Stimulated activated CD8-positive, alpha-beta memory T cell treated with anti-CD3 and anti-CD28 coated beads, Interleukin-4, amount 100 ng/mL, for 4 hours (primary cell): ENCODE measurements at places on chromosomes 12 and 14.

- DNase-seq: no peak
These were observed 36.3 kb downstream of the DTX1 start for GRCh38 chr12:113092607-113093408.

DNA sequence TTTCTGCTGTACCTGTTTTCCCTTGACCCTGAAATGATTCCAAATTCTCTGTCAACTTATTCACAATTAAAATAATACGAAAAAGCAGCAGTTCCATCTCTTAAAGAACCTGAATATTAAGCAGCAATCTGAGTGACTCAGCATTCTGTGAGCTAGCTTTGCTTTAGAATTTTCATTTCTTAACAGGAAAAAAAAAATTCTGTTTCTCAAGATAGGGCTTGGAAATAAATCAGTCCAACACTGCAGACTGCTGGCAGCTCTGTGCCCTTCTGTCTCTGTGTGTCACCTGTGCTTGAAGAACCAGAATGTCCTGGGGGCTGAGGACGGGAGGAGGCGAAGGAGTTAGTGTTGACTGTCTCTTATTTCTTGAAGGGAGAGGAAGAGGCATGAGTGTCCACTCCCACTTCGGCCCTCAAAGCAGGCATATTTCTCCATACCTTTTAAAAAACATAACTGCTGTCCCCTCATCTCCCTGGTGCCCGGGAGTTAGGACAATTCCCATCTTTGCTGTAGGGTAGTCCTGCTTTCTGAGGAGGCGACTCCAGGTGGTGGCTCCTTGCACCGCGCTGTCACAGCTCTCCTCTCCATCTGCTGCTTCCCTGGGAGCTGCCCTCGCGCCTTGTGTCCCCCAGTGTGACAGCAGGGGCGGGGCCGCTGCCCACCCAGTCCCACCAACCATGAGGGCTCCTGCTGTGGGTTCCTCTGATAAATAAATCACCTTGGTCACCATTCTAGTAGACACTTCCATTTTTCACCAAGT, 203.1 kb downstream of the CALM1 start:
- DNase-seq: no peak

GRCh38 chr12:113997365-113997764, 31.2 kb upstream of the RBM19 start:
- no peak for DNase-seq

GRCh38 chr12:74794522-74794921, 256.9 kb downstream of the ATXN7L3B start:
- no peak for DNase-seq

DNA sequence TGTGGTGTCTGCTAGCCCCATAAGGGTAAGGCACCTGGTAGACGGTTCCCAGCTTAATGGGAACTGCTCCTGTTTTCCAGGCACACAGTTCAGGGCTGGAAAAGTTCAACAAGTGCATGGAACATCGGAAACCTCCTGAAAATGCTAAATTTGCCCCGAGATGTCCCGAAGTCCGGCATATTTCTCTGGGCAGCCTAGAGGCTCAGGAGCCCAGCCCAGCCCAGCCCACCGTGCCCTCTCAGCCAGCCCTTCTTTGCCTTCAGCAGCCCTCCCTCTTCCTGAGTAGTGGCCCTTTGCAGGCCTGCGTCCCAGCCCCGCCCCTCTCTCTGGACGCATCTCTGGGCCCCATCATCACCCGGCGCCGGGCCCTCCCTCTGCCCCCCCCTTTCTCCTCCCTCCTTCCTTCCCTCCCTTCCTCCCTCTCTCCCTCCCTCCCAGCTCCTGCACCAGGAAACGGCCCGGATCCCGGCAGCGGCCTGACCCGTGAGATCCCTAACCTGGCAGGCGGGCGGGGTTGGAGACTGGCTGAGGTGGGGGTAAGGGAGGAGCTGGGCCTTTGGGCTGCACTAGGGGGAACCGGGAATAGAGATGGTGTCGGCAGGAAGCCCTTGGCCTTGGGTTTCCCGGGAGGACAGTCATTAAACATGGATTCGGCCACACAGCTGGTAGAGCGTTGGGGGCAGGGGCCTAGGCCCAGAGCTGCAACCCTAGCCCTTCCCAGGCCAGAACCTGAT, at the start of gene BCL2L2:
BCL2L2 (plus strand) TSS at position 422 of the 734 bp plus-strand sequence. CDS start 935 bp downstream, outside the sequence.
- no peak for DNase-seq

DNA sequence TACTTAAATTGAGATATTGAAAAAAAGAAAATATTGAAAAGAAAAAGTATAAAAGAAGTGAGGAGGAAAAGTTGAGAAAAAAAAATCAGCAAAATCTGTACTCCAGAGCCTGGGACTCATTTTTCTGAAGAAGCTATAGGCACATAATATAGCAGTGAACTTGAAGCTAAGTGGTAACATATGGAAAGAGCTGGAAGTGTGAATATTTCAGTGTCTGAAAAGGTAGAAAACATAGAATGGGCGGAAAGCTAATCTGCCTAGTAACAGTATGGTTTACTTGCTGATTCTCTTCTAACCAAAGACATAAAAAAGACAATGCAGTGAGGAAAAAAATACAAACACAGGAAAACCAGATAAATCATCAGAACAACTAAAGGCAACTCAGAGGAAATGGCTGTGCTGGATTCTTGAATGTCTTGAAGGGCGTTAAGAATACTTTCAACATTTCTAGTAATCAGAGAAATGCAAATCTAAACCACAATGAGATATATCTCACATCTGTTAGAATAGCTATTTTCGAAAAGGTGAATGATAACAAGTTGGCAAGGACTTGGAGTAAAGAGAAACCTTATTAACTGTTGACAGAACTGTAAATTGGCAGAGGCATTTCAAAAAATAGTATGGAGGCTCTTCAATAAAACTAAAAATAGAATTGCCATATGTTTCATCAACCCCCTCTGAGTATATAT, 784.6 kb downstream of the LRFN5 start:
- DNase-seq: no peak

- peak; percentile 50 for DNase-seq
These were observed 69.6 kb downstream of the MOK start for GRCh38 chr14:102235275-102235897.
